Breast epithelium (tissue), 4 donors: ENCODE measurements at places on chromosomes 5 and 9.

- H3K4me3 ChIP-seq, result no peak overlapping the region
- no peaks in the 10 kb centered on the region for H3K36me3 ChIP-seq
- H3K27ac ChIP-seq, result peak overlapping the region; percentile 72
- DNase-seq, result no peak
- peaks cover 15% of the 10 kb centered on the region for H3K4me1 ChIP-seq
- no peaks in the 10 kb centered on the region for H3K27me3 ChIP-seq
Observed at GRCh38 chr9:109098171-109098959, 21.4 kb downstream of the TMEM245 start.

DNA sequence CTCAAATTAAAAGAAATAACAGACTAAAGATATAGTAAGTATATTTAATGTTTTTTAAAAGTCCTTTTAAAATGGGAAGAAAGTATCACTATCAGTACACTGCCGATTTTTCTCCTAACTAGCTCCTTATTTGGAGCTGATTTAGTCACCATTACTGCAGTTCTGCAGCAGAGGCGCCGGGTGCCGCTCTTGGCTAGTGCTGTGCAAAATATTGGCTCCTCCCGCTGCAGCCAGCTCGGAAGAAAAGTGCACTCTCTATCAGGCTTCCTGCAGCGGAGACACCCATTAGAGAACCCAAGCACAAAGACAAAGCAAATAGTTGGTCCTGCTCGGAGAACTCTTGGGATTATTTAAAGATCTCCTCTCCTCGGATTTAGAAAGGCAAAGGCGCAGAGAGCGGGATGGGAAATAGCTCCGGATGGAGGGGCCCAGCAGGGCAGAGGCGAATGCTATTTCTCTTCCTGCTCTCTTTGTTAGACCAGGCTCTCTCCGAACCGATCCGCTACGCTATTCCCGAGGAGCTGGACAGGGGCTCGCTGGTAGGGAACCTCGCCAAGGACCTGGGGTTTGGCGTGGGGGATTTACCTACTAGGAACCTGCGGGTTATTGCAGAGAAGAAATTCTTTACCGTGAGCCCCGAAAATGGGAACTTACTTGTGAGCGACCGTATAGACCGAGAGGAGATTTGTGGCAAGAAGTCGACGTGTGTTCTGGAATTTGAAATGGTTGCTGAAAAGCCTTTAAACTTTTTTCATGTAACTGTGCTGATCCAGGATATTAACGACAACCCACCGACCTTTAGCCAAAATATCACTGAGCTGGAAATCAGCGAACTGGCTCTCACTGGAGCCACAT, at the start of gene PCDHGB3:
Gene PCDHGB3, plus strand, starts transcription at position 249 of the 855 bp plus-strand sequence. Its CDS starts 153 bp downstream, at position 402.
- H3K27ac ChIP-seq, result no peak within 1 kb of the TSS
- H3K27me3 ChIP-seq, result no peaks in the 10 kb centered on the region
- peak within 1 kb of the TSS; percentile 17 for H3K4me3 ChIP-seq
- DNase-seq, result no peak

- no peak for DNase-seq
- H3K4me1 ChIP-seq, result no peaks in the 10 kb centered on the region
- no peak overlapping the region for H3K27ac ChIP-seq
- H3K4me3 ChIP-seq, result no peak overlapping the region
- no peaks in the 10 kb centered on the region for H3K27me3 ChIP-seq
- H3K36me3 ChIP-seq, result no peaks in the 10 kb centered on the region
Observed at GRCh38 chr9:10366171-10366779, 246.5 kb downstream of the PTPRD start.

- H3K36me3 ChIP-seq, result no peaks in the 10 kb centered on the region
- H3K27ac ChIP-seq, result no peak overlapping the region
- no peak overlapping the region for H3K4me3 ChIP-seq
- H3K27me3 ChIP-seq, result no peaks in the 10 kb centered on the region
Observed at GRCh38 chr9:119768266-119768665, 399.0 kb upstream of the BRINP1 start.

DNA sequence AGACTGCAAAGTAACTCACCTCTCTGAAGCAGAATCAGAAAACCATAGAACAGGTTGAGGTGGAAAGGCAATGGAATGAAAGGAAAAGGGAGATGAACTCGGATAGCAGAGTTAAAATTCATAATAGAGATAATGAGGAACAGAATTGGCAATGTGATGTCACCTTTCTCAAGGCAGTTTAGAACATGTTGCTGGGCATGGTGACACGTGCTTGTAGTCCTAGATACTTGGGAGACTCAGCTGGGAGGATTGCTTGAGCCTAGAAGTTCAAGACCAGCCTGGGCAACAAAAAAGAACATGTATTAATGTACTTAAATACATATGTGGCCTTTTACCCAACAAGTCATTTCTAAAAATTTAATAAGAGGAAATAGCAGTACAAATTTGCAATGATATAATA, 81.6 kb upstream of the MIER3 start:
- H3K27ac ChIP-seq, result no peak overlapping the region
- H3K36me3 ChIP-seq, result no peaks in the 10 kb centered on the region
- H3K4me1 ChIP-seq, result no peaks in the 10 kb centered on the region
- no peak overlapping the region for H3K4me3 ChIP-seq
- DNase-seq, result no peak

- no peak overlapping the region for H3K27ac ChIP-seq
- H3K27me3 ChIP-seq, result no peaks in the 10 kb centered on the region
- DNase-seq, result no peak
- peaks cover 11% of the 10 kb centered on the region for H3K36me3 ChIP-seq
- H3K4me3 ChIP-seq, result no peak overlapping the region
Observed at GRCh38 chr5:80161165-80161564, 94.7 kb downstream of the SERINC5 start.

GRCh38 chr9:116288658-116289057, 135.1 kb downstream of the PAPPA start:
- no peak overlapping the region for H3K4me3 ChIP-seq
- no peaks in the 10 kb centered on the region for H3K4me1 ChIP-seq
- H3K36me3 ChIP-seq, result no peaks in the 10 kb centered on the region
- DNase-seq, result no peak
- no peak overlapping the region for H3K27ac ChIP-seq

DNA sequence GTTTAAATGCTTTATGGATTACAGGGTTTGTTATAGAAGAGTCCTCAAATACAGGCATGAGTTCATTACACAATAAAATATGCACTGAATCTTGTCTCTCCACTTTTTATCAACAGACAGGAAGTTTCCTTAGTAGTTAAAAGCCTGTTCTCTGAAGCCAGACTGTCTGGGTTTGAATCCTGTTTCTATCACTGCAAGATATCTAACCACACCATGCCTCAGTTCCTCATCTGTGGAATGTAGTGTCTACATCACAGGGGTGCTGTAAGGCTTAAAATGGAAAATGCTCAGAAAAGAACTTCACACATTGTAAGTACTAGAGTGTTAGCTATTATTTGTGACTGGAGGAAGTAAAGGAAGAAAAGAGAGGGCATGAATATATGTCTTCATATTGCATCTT, 9.3 kb downstream of the LIX1 start:
- H3K27me3 ChIP-seq, result no peaks in the 10 kb centered on the region
- no peak overlapping the region for H3K27ac ChIP-seq
- DNase-seq, result no peak
- no peak overlapping the region for H3K4me3 ChIP-seq
- no peaks in the 10 kb centered on the region for H3K36me3 ChIP-seq
- no peaks in the 10 kb centered on the region for H3K4me1 ChIP-seq

- DNase-seq, result no peak
- no peak overlapping the region for H3K27ac ChIP-seq
- H3K27me3 ChIP-seq, result no peaks in the 10 kb centered on the region
- H3K4me3 ChIP-seq, result no peak overlapping the region
Observed at GRCh38 chr5:94463739-94464138, 154.7 kb downstream of the KIAA0825 start.

- DNase-seq, result no peak
- no peak overlapping the region for H3K27ac ChIP-seq
- H3K4me1 ChIP-seq, result peaks cover 6% of the 10 kb centered on the region
- no peaks in the 10 kb centered on the region for H3K36me3 ChIP-seq
- no peak overlapping the region for H3K4me3 ChIP-seq
Observed at GRCh38 chr5:175467983-175468690, 10.2 kb upstream of the SFXN1 start.

DNA sequence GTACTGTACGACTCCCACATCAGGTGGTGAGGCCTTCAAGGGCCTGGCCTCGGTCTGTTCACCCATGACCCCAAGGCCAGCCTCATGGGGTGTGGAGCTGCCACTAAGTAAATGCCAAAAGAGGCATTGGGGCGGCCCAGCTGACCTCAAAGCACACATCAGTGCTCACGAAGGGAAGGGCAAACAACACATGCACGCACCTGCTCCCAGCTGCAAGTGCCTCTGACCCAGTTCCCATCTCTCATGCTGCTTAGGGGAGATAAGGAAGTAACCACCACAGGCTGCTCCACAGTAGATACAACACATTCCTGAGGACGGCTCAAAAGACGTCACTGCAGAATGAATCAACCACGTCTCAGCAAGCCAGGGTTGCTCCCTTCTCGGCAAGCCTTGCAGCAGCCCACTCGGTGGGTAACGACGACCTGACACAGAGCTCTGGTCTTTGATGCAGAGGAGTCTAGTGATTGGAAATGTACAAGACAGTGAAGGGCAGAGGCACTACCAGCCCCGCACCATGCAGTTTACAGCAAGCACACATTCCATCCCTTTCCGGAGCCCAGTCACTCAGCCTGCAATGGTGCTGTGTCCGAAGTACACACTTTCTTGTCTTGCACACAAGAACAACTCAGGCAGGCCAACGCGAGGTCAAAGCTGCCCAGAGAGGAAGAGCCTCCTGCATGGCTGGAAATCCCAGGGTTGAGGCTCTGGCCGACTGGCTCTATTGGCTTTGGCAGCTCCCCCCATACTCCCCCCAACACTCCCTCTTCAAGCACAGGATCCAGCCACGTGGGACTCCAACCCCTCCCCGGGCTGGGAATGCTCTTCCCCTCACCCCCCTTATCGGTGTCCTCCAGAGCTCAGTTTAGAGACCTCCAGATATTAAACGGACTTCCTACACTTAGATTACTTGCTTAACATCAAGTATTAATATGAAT, 31.8 kb downstream of the FABP6 start:
- H3K27ac ChIP-seq, result no peak overlapping the region
- no peak for DNase-seq
- no peaks in the 10 kb centered on the region for H3K27me3 ChIP-seq
- H3K4me3 ChIP-seq, result no peak overlapping the region
- H3K36me3 ChIP-seq, result no peaks in the 10 kb centered on the region

DNA sequence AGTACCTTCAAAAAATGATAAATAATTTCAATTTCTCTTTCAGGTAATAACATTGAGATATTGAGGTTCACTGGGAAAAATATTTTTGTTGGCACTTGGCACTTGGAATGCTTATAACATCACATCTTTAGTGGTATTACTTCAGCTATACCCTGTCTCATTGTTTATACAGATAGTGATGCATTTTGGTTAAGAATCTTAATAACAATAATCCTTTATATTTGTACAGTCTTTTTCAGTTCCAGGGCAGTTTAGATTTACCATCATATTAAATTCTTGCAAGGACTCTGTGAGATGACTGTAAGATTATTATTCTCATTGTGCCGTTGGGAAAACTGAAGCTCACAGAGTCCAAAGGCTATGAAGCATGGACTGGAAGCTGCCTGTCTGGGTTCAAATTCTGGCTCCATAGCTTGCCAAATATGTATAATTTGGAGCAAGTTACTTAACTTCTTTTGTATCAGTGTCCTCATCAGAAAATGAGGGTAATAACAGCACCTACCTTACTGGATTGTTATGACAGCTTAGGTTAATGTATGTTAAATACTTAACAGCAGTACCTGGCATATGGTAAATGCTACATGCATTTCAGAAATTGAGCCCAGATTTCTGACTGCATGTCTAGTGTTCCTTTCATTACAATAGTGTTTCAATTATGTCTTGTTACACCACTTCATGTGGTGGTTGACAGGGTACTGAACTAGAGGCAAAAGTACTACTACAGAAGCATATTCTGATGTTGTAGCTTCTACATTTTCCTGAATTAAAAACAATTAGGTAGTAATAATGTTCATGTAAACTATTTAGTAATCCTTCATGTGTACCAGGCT, 272.2 kb downstream of the PLK2 start:
- DNase-seq, result no peak
- H3K4me1 ChIP-seq, result no peaks in the 10 kb centered on the region
- no peaks in the 10 kb centered on the region for H3K27me3 ChIP-seq
- no peak overlapping the region for H3K27ac ChIP-seq

GRCh38 chr5:179753971-179754370, 21.3 kb downstream of the MAML1 start:
- no peaks in the 10 kb centered on the region for H3K4me1 ChIP-seq
- no peak for DNase-seq
- H3K27me3 ChIP-seq, result no peaks in the 10 kb centered on the region
- H3K36me3 ChIP-seq, result no peaks in the 10 kb centered on the region

DNA sequence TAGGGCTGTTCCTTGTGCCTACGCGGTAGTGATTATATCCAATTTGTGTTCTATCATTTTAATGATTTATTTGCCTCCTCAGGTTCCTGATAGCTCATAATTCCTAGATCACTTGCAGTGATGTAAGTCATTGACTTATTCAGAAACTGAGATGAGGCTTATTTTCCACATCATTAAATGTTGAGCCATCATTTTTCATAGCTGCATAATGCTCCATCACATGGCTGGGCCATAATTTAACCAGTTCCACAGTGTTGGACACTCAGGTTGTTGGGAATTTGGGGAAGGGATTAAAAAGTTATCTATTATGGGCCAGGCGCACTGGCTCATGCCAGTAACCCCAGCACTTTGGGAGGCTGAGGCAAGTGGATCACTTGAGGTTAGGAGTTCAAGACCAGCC, 35.8 kb upstream of the HMCN2 start:
- no peak overlapping the region for H3K4me3 ChIP-seq
- no peaks in the 10 kb centered on the region for H3K4me1 ChIP-seq
- H3K36me3 ChIP-seq, result no peaks in the 10 kb centered on the region
- H3K27ac ChIP-seq, result no peak overlapping the region
- H3K27me3 ChIP-seq, result no peaks in the 10 kb centered on the region

DNA sequence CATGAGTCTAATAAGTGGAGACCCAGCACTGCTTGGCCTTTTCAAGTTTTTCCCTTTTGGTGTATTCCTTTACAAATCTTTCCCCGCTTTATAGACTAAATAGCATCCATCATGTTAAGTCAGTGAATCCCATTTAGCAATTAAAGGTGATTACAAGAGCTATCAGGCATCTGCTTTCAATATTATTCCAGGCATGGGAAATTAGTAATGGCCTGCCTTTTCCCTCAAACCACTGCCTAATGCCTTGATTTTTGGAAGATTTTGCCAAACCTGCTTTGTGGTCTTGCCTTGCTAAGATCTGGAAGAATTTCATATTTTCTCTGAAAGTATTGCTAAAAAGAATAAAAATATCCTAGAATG, 102.8 kb upstream of the GNA14 start:
- no peaks in the 10 kb centered on the region for H3K36me3 ChIP-seq
- no peak overlapping the region for H3K4me3 ChIP-seq
- no peak for DNase-seq
- no peaks in the 10 kb centered on the region for H3K4me1 ChIP-seq

DNA sequence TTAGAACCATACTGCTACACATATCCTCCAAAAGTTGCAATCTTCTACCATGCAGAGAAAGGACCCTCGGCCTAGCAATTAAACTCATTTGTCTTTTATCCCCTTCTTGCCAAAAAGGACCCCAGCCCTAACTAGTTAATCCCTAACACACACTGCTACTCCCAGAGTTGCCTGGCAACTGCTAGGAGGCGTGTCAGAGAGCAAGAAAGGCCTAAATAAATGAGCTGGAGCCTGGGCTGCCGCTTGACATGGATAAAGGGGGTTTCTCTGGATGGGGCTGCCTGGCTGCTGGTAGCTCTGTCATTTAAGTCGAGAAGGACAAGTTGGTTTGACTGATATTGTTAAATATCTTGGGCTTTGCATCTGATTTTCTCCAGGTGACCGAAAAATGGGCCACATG, 194.8 kb downstream of the CRB2 start:
- no peaks in the 10 kb centered on the region for H3K4me1 ChIP-seq
- DNase-seq, result no peak
- H3K27ac ChIP-seq, result no peak overlapping the region
- H3K4me3 ChIP-seq, result no peak overlapping the region
